SK-N-SH (cell line): ENCODE measurements at places on chromosomes 3 and 15.

- DNase-seq = no peak
These were observed 127.1 kb downstream of the FMN1 start for GRCh38 chr15:33067456-33067855.

DNA sequence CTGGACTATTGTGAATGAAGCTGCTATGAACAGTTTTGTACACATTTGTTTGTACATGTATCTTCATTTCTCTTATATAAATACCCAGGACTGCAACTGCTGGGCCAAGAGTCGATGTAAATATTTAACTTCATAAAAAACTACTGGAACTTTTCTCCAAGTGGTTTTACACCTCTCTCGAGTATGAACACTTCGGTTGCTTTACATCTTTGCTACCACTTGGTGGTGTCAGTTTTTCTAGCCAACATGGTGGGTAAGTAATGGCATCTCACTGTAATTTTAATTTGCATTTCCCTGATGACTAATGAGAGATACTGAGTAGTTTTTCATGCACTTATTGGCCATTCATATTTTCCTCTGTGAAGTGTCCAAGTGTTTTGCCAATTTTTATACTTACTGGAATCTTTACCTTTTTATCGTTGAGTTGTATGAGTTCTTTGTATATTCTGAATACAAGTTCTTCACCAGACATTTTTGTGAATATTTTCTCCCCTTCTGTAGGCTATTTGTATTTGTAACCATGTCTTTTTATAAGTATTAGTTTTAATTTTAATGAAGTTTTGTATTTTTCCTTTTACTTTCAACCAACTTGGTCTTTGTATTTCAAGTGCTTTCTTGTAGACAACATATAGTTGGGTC is 44.4 kb downstream of the PCOLCE2 start:
- DNase-seq = peak; percentile 25

DNA sequence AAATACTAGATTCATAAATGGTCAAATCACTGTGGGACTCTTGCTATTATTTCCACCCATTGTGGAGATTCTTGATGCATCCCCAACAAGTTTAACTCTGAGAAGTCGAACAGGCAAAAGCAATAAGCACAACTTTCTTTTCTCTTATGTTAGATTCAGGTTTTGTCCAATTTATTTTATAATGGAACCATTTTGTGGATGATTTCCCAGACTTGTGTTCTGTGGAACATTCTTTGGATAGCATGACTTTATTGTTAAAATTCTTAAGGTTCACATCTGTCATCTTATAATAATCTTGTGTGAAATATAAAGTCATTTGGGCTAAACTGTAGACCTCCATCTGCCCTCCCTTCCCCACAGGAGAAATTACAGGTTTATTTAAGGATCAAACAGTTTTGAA is 213.7 kb downstream of the LPP start:
- no peak for DNase-seq

- DNase-seq = no peak
These were observed 7.5 kb downstream of the PLA2G4F start for GRCh38 chr15:42148808-42149492.

DNA sequence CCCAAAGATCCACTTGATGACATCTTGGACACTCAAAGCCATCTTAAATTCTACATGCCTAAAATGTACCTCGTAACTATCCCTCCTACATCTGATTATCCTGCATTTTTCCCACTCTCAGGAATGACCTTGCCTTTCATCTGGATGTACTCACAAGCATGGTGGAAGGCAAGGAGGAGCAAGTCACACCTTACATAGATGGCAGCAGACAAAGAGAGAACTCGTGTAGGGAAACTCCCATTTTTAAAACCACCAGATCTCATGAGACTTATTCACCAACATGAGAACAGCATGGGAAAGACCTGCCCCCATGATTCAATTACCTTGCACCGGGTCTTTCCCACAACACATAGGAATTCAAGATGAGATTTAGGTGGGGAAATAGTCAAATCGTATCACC is 616.0 kb downstream of the MCTP2 start:
- no peak for DNase-seq

DNA sequence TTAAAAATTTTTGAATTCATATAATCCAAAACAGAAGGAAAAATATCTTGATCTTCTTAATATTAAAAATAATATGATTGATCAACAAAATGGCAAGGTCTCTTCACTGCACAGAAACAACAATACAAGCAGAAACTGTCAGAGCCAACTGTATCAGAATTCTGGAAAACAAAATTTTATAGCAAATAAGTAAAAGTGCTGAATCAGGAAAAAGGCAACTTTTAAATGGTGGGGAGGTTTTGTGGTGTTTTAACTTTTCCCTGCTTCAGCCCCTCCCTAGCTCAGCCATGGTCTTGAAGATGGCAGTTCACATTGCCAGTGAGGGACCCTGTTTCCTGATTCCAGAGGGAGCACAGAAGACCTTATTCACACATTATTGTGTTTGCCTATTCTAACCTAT is 37.6 kb downstream of the SPESP1 start:
- DNase-seq = no peak

DNA sequence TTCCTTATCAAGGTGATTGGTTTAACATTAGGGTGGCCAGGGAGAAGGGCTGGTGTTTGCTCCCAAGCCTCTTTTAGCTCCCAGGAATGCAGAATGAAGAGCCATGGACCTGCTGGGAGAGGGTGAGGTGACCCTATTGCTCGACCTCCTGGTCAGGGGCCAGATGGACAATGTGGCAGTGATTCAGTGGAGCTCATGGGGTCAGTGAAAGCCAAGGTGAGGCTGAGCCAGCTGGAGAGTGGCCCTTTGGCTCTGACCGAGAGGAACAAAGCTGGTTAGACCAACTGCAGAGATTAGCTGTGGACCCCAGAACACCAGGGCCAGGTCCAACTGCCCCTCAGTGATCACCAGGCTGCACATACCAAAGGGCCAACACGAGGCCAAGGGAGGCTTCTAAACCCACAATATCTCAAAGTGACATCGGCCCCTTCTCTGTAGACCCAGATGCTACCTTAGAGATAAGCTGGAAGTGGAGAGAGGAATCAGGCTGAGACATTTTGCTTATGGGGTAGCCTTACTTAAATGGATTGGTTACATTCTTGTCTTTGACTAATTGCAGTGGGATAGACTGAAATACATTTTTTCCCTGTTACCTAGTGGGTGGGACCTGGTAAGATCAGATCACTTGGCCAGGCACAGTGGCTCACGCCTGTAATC is 15.8 kb upstream of the BTBD1 start:
- no peak for DNase-seq

GRCh38 chr3:94070341-94070911 is 7.6 kb downstream of the NSUN3 start:
- no peak for DNase-seq

DNA sequence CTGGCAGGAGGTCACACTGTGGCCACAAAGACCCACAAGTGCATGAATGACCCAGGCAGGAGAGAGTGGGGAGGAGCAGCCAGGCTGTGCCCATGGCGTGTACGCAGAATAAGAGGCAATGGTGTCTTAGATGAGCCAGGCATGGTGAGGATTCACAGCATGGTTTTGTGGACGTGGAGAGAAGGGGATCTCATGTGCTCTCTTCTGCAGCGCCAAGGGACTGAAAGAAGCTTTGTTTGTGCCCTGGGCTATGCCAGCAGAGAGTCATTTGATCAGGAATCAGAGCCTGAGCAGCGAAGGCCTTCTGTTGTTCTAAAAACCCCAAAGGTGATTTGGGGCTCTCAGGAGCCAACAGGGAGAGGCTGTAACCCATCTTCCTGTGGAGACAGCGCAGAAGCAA is 18.7 kb upstream of the RPP14 start:
- DNase-seq = no peak

DNA sequence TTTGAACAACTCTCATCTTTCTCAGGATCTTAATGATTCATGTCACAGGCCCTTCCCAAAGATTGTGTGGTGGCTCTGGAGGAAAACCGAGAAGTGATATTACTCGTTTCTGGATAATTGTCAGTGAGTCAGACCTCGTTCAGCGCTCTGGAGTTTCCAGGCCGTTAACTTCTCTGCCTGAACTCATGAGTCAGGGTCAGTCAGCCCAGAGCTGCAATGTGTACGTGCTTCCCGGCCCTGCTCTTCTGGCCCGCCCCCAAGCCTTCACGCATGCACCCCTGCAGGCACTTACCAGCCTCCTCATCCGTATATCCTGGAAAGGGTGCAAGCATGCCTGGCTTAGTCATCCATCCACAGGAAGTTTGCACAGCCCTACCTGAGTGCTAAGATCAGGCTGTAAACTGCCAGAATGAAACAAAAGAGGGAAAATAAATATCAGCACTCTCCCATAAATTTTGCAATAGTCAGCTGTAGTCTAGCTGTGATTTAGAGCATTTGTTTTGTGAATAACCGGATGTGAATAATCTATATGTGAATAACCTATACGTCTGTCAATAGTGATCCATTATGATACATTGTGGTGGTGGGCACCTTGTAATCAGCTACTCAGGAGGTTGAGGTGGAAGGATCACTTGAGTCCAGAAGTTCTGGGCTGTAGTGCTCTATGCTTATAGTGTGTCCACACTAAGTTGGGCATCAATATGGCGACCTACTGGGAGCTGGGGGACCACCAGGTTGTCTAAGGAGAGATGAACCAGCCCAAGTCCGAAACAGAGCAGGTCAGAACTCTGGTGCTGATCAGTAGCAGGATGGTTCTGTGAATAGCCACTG is 35.3 kb upstream of the SEMA4B start:
- peak; percentile 42 for DNase-seq

- DNase-seq = no peak
These were observed 406.0 kb upstream of the WNT5A start for GRCh38 chr3:55893045-55893664.

GRCh38 chr3:19046440-19046839 is 101.9 kb upstream of the KCNH8 start:
- DNase-seq = peak; percentile 10

GRCh38 chr3:179073816-179074215 is 2.2 kb upstream of the ZMAT3 start:
- DNase-seq = no peak

DNA sequence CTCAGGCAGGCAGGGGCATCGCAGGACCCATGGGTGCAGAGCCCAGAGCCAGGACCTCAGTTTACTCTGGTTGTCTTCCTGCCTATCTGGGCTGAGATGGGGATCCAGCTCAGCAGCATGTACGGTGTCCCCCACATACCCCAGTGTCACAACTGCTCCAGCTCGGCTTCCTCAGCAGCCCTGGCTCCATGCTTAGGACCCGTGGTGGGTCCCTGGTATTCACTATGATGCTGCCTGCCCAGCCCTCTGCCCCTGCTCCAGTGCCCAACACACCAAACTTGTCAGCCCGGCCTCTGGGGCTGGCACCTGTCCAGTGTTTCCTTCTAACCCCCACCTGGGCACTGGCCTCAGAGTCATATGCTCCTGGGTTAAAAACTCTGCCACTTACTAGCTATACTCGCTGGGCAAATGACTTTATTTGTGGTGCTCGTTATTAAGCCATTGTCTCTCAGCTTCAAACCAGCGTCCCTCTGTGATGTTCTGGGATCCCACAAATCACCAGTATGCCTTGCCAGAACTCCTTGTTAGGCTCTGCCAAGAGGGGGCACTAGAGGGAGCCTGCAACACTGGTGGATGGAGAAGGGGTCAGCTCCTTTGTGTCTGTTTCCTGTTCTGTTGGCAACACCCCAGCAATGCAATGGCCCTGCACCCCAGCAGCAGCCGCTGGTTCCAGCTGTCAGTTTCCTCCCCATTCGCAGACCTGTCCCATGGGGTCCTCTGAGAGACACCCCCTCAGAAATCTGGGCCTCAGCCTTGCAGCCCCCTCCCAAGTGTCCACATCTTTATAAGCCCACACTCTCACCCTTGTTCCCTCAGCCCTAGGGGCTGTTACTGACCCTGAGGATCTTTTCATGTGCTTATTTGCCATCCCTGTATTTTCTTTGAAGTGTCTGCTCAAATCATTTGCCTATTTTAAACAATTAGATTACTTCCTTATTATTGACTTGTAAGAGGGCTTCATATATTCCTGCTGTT is 24.1 kb upstream of the MRPS22 start:
- peak; percentile 51 for DNase-seq

GRCh38 chr3:106881186-106881585 is 496.1 kb upstream of the CCDC54 start:
- no peak for DNase-seq

- no peak for DNase-seq
These were observed 268.0 kb upstream of the PROK2 start for GRCh38 chr3:72052841-72053409.

- DNase-seq = no peak
These were observed 32.4 kb upstream of the PIK3R4 start for GRCh38 chr3:130779031-130779430.

GRCh38 chr3:187014417-187014864 is 84.1 kb downstream of the ST6GAL1 start:
- DNase-seq = no peak

DNA sequence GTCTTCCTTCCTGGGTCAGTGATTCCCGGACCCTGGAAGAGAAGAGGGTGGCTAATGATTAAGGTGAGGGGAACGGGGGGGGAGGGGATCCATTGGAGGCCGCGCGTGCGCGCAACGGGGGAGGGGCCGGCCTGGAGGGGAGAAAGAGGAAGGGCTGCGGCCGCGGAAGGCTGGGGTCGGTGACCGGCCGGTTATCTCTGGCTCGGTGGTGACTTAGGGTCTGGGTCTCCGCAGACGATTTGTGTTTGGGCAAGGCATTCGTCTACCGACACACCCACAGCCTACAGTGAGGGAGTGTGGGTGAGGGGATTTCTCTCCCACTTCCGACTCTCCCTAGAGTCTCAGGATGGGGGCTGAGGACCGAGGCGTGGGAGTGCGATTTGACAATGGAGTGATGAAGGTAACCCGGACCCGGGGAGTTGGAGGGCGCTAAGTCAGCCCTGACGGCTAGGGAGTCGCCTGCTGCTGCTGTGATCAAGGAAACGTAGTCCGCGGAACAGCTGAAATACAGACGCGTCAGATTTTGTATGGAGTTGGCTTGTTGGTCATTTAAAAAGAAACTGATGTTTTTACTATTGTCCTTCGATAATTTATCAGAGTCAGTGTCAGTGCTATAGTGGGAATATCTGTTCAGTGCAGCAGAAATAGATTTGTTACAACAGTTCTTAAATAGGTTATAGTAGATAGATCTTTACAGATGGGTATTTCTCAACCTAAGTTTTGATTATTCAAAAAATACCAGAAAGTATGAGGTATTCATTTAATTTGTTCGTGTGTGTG is 733 bp downstream of the RNF111 start:
- peak; percentile 87 for DNase-seq

- DNase-seq = peak; percentile 77
These were observed 73.6 kb downstream of the EEFSEC start for GRCh38 chr3:128226795-128227395.

DNA sequence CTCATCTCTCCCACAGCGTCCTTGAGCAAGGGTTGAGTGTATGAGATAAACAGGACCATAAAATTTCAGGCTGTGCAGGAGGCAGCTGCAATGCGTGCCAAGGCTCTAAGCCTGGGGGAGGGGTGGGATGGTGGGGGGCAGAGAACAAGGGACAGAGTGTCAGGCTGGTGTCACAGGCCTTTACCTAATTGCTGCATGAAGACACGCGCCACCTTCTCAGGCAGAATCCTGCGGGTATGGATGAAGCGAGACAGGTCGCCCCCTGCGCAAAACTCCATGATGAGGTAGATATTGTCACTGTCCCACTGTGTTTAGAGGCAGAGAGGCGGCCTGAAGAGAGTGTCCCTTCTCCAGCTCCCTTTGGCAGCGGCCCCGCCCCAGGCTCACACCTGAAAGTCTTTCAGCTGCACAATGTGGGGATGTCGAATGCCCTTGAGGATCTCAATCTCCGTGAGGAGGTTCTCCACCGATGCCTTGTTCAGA is 1.0 kb downstream of the ULK3 start:
- DNase-seq = no peak
